ENCODE measurements at places on chromosomes 6 and 20. TPM values are rescaled to one million over a fixed set of nuclear protein-coding genes. Genes with fewer than 3 reads are reported as not detected.

- no peak for DNase-seq
Observed at GRCh38 chr6:49563006-49563886, 12.8 kb downstream of the C6orf141 start.

GRCh38 chr20:550611-551010, 7.0 kb upstream of the CSNK2A1 start:
- no peak for DNase-seq

DNA sequence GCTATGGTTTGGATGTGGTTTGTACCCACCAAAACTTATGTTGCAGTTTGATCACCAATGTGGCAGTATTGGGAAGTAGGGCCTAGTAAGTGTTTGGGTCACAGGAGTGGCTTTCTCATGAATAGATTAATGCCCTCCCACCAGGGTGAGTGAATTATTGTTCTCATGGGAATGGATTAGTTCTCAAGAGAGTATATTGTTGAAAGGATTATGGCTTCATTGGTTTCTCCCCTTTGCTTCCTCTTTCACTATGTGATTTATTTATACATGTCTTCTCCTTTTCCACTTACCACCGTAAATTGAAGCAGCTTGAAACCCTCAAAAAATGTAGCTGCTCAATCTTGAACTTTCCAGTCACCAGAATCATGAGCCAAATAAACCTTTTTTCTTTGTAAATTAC, 10.8 kb downstream of the UFL1 start:
- DNase-seq = no peak

DNA sequence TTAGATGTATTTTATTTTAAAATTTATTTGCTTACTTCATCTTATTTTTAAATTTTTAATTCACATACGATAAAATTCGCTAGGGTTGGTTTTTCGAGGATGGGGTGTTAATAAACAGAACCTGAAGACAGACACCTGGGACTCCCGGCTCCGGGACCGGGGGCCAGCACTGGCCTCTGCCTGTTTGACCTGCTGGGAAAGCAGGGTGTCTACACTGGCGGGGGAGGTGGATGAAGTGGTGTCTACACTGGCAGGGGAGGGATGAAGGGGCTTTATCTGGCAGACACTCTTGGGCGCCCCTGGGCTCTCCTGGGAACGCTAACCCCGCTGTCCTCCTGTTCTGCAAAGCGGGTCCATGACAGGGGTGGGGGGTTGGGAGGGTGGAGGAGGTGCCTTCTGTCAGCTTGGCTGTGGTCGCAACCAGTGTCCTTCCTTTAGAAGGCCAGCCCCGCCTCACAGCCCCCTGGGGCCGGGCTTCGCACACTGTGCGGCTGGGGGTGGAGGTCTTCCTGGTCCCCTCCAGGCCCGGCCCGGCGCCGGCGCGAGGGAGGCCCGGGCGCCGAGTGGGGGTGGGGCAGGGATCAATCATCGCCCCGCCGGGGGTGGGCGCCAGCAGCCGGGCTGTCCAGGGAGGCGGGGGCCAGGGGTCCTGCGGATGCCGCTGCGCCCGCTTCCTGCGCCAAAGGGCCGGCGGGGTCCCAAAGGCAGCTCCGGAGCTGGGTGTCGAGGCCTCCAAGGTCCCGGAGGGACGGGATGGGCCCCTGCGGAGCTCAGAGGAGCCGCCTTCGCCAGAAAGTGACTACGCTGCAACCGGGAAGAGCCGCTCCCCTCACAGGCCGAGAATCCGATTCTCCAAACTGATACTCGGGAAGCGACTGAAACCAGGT, 1.8 kb downstream of the GATA5 start:
- DNase-seq = no peak

- DNase-seq = no peak
Observed at GRCh38 chr6:156928126-156928525, 150.9 kb downstream of the ARID1B start.

Gene HCRTR2
- polyA plus RNA-seq = not detected

GRCh38 chr6:10555625-10556309, 34.6 kb downstream of the GCNT2 start:
- no peak for DNase-seq
